Mesothelial cell of epicardium (in vitro differentiated cells): ENCODE measurements at places on chromosomes 7 and 10. TPM values are rescaled to one million over a fixed set of nuclear protein-coding genes. Genes with fewer than 3 reads are reported as not detected.

- H3K36me3 ChIP-seq = peaks cover 2% of the 10 kb centered on the region
- DNase-seq = no peak
- H3K4me1 ChIP-seq = peaks cover 31% of the 10 kb centered on the region
- H3K27ac ChIP-seq = no peak overlapping the region
- H3K4me3 ChIP-seq = no peak overlapping the region
- H3K27me3 ChIP-seq = no peaks in the 10 kb centered on the region
Observed at GRCh38 chr7:85215098-85215497, 28.2 kb upstream of the SEMA3D start.

DNA sequence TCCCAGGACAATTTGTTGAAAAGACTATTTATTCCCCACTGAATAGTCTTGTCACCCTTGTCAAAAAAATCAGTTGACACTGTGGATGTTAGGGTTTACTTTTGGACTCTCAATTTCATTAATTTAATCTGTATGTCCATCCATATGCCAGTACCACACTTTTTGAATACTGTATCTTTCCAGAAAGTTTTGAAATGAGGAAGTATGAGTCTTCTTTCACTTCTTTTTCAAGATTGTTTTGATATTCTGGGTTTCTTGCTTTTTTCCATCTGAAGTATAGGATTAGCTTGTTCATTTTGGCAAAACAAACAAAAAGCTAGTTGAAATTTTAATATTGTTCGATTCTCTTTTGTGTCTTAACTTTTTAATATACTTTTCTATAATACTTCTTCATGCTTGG is 21.7 kb downstream of the KLHDC10 start:
- H3K4me1 ChIP-seq = peaks cover 24% of the 10 kb centered on the region
- DNase-seq = no peak
- H3K4me3 ChIP-seq = no peak overlapping the region
- H3K36me3 ChIP-seq = peaks cover 9% of the 10 kb centered on the region

- H3K4me1 ChIP-seq = peaks cover under 1% of the 10 kb centered on the region
- H3K27me3 ChIP-seq = no peaks in the 10 kb centered on the region
- peaks cover 4% of the 10 kb centered on the region for H3K36me3 ChIP-seq
- no peak overlapping the region for H3K27ac ChIP-seq
- no peak for DNase-seq
Observed at GRCh38 chr7:127776776-127777386, 124.9 kb downstream of the SND1 start.

TRIM4 gene
- 13.1 to 14.1 TPM (median 13.6 TPM) in 3 replicates for total RNA-seq

NEBL gene
- total RNA-seq = 13.0 to 13.7 TPM (median 13.0 TPM) in 3 replicates

- no peak overlapping the region for H3K4me3 ChIP-seq
- peaks cover 2% of the 10 kb centered on the region for H3K27me3 ChIP-seq
- no peaks in the 10 kb centered on the region for H3K36me3 ChIP-seq
- H3K27ac ChIP-seq = no peak overlapping the region
- peaks cover 49% of the 10 kb centered on the region for H3K4me1 ChIP-seq
Observed at GRCh38 chr7:113404245-113404644, 285.9 kb upstream of the SMIM30 start.

DNA sequence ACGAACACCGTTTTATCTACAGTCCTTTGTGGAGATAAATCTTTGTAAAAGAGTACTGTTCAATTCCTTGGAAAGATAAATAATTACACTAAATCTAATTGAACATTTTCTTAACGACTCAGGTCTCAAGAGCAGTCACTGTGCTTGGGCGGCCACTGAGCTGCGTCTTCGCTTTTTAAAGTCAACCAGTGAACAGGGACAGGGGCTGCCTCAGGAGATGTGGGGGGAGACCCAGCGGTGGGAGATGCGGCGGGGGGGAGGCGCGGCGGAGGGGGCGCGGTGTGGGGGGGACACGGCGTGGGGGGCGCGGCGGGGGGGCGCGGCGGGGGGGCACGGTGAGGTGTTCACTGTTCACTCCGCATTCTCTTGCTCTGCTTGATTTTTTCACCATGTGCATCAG is 39.8 kb downstream of the CAMK2B start:
- no peak overlapping the region for H3K4me3 ChIP-seq
- H3K4me1 ChIP-seq = peaks cover 8% of the 10 kb centered on the region
- peak; percentile 5 for DNase-seq
- peaks cover 3% of the 10 kb centered on the region for H3K27me3 ChIP-seq
- no peaks in the 10 kb centered on the region for H3K36me3 ChIP-seq

DNA sequence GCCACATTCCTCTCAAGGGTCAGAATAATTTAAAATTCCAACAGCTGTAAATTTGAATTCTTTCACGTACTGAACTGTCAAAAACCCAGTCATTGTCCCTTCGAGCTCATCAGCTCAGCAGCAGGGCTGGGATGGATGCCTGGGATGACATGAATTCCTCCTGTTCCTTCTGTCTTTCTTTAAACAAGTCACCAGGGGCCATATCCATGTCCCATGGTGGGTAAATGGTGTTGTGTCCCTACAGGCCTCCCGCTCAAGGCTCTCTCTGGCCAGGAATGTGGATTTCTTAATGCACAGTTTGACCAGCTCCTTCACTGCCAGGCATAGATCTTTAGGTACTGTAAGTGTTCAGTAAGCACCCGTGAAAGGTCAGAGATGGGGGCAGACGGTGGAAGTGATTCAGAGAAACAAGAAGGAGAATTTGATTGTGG is 13.8 kb upstream of the TECPR1 start:
- peak overlapping the region; percentile 64 for H3K27ac ChIP-seq
- H3K4me3 ChIP-seq = no peak overlapping the region
- peaks cover 6% of the 10 kb centered on the region for H3K4me1 ChIP-seq
- H3K36me3 ChIP-seq = peaks cover 25% of the 10 kb centered on the region
- no peaks in the 10 kb centered on the region for H3K27me3 ChIP-seq

CPA5 gene
- 0.58 TPM in 1 of 3 replicates, not detected in the others for total RNA-seq

- no peak for DNase-seq
- H3K27me3 ChIP-seq = peaks cover 4% of the 10 kb centered on the region
- H3K36me3 ChIP-seq = no peaks in the 10 kb centered on the region
- peaks cover 33% of the 10 kb centered on the region for H3K4me1 ChIP-seq
Observed at GRCh38 chr10:25815999-25816768, 117.8 kb upstream of the MYO3A start.

EXOSC1 gene
- 28.2 to 31.2 TPM (median 30.6 TPM) in 3 replicates for total RNA-seq

DNA sequence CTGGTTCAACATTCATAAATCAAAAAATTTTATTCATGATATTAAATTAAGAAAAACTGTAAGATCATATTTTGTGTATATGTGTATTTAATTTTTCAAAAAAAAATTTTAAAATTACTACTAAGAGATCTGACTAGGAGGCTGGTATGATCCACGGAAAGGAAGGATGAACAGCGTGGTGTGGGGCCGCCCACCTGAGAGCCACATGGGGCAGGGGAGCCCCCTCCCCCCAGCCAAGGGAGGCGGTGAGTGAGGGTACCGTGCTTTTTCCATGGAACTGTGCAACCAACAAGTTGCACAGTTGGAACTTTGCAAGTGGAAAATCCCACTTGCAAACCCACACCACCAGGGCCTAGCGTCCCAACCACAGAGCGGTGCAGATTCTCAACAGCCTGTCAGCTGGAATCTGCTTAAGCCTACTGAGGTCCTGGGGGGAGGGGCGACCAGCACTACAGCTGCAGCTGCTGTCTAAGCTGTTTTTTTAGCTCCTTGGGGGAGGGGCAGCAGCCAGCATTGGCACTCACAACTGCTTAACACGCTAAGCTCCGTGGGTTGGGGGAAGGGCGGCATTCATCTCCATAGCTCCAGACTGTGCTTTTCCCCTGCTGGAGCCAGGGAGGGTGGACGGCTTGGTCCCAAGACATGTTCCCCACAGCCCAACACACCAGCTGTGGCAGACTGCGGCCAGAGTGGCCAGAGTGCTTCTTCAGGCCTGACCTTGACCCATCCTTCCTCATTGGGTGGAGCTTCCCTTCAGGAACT is 94.2 kb upstream of the IGFBP3 start:
- no peak overlapping the region for H3K27ac ChIP-seq
- no peaks in the 10 kb centered on the region for H3K27me3 ChIP-seq

GATAD1 gene
- 53.2 to 54.7 TPM (median 53.6 TPM) in 3 replicates for total RNA-seq

DNA sequence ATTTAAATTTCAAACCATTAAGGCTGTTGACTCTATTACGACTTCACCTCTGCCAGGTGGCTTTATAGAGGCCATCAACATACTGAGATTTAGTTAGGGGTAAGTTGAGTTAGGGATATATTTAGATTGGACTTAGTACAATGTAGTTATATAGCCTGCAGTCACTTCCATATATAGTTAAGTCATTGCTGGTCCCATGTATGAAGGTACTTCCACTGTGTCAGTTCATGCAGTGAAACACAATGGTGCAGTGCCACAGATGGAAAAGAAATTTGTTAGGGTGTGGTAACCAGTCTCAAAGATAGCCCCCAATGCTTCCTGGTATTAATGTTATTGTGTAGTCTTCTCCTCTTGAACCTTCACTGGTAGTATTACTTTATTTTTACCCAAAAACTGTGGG is 12.6 kb upstream of the TSPAN13 start:
- no peak overlapping the region for H3K4me3 ChIP-seq
- H3K27ac ChIP-seq = no peak overlapping the region
- DNase-seq = no peak
- no peaks in the 10 kb centered on the region for H3K36me3 ChIP-seq

OLAH gene
- total RNA-seq = 0.54 to 0.84 TPM (median 0.69 TPM) in 3 replicates

DNA sequence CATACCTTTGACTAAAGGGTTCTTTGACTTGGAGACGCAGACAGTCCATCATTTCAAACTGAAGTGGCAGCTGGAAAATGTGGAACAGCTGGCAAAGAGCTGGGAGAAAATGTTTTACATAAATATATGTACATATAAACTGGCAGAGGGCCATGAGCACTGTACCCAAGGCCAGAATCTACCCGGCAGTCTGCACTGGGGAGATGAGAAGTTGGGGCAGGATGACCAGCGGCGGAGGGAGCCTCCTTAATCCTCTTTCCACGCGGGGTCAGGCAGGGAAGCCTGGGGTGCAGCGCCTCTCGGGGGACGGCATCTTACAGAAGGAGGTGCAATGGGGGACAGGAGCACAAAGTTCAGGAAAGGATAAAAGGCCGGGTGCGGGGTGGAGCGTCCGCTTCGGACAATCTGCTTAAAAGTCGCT is 1.3 kb downstream of the GLI3 start:
- peak overlapping the region; percentile 89 for H3K4me3 ChIP-seq
- no peak for DNase-seq
- peak overlapping the region; percentile 89 for H3K27ac ChIP-seq
- peaks cover 80% of the 10 kb centered on the region for H3K4me1 ChIP-seq
- no peaks in the 10 kb centered on the region for H3K27me3 ChIP-seq

DNA sequence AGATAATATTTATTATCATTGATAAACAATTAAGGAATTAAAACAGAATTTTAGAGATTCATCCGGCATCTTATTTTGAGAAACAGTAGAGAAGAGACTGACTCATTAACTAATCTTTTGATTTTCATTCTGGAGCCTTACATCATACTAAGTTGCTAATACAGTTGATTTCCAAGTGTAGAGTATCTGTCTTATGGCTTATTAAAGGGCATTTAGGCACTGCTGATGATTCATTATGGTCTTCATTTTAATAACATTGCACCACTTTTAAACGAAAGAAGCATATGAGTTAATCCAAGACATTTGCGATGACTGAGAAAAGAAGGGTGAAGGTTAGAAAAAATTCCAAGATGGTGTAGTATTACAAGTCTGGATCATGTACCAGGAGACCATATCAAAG is 186.0 kb upstream of the CACNA2D1 start:
- no peaks in the 10 kb centered on the region for H3K36me3 ChIP-seq
- no peaks in the 10 kb centered on the region for H3K4me1 ChIP-seq
- DNase-seq = no peak
- H3K27me3 ChIP-seq = no peaks in the 10 kb centered on the region

DNA sequence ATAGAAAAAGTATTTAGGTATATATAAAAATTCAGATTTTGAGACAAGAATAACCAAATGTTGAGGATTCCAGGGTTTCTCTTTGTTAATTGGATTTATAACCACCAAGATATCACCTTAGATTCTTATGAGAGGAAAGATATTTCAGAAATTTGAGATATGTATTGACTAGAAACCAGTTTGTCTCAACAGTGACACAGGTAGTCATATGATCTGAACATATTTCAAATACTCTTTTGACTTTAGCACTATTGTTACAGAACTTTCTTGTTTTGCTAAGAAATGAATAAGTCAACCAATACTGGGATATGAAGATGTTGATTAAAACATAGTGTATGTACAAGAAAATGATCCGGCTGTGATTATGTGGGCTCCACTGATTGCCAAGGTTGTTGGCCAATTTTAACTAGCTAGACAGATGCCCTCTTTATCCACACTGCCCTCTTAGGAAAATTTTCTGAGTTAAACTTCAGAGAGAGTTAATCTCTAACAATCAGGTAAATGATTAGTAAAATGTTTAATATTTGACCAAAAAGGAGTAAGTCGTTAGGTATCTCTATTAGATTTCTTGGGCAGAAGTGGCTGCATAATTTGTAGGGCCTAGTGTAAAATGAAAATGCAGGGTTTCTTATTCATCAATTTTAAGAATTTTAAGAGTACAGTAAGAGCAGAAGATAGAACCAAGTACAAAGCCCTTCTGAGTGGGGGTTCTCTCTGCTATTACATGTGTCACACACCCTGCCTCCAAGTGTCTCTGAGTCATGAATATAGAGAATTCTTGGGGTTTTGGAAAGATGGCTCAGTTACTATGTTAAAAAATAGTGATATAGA is 376.0 kb downstream of the TFEC start:
- DNase-seq = no peak
- H3K4me3 ChIP-seq = no peak overlapping the region
- peaks cover 2% of the 10 kb centered on the region for H3K36me3 ChIP-seq
- no peaks in the 10 kb centered on the region for H3K27me3 ChIP-seq

DNA sequence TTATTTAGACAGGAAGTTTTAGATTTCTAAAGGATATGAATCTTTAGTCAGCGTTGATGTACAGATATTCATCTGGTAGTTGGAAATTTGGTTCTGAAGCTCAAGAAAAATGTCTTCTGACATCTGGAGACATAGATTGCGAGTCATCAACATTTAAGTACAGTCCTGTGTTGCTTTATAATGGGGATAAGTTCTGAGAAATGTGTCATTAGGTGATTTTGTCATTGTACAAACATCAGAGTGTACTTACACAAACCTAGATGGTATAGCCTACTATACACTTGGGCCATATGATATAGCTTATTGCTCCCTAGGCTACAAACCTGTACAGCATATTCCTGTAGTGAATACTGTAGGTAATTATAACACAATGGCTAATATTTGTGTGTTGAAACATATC is 49.6 kb upstream of the UBN2 start:
- no peaks in the 10 kb centered on the region for H3K4me1 ChIP-seq
- no peaks in the 10 kb centered on the region for H3K27me3 ChIP-seq
- H3K36me3 ChIP-seq = peaks cover 30% of the 10 kb centered on the region

TSPAN12 gene
- total RNA-seq = 6.3 to 7.4 TPM (median 7.3 TPM) in 3 replicates

PLEKHS1 gene
- total RNA-seq = not detected in 3 replicates

DNA sequence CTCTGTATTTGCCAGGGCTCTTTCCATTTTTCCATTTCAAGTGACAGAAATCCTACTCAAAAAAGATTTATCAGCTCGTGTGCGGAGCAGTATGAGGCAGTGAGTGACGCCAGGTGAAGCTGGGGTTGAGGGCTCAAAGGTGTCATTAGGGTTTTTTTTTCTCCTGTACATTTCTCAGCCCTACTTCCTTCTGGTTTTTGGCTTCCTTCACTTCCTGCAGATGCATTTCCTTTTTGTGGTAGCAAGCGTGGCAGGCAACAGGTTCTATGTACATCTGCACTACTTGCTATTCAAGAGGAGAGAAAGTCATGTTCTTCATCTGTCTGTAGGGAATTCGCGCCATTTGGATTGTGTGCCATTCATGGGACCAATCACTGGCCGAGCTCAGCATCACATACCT is 52.8 kb upstream of the AOAH start:
- H3K27ac ChIP-seq = no peak overlapping the region
- no peaks in the 10 kb centered on the region for H3K27me3 ChIP-seq
- DNase-seq = no peak
- no peak overlapping the region for H3K4me3 ChIP-seq
- peaks cover 2% of the 10 kb centered on the region for H3K4me1 ChIP-seq

- H3K36me3 ChIP-seq = peaks cover 31% of the 10 kb centered on the region
- H3K27me3 ChIP-seq = no peaks in the 10 kb centered on the region
- no peak for DNase-seq
- no peak overlapping the region for H3K4me3 ChIP-seq
- peaks cover 28% of the 10 kb centered on the region for H3K4me1 ChIP-seq
- peak overlapping the region; percentile 70 for H3K27ac ChIP-seq
Observed at GRCh38 chr10:89589101-89589720, 53.8 kb upstream of the SLC16A12 start.
